ENCODE measurements at places on chromosomes 11 and 22.

GRCh38 chr22:19730198-19730597, 6.9 kb downstream of the GP1BB start:
- no peak for DNase-seq

GRCh38 chr22:23547818-23548500, 32.1 kb downstream of the IGLL1 start:
- DNase-seq: no peak

DNA sequence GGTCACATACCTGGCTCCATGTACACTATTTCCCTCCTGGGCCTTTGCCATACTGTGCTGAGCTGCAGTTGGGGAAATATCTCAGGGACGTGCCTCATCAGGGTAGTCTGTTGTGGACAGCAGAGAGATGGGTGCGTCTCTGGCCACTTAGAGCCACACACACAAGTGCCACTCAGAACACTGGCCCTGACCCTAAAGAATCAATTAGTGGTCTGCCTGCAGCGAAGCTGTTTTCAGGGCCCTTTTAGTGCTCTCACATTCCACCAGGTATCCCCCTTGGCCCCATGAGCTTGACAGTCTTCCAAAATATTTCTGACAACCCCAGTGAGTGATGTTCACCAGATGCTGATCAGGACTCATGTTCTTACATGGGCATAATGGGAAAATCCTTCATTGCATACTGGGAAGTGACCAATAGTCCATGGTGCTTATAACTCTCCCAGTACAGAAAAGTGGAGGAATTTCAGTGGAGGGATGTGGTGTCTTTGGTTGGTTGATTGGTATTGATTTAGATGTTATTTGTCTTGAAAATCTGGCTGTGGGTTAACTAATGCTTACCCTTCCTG, 66.1 kb downstream of the ME3 start:
- DNase-seq: no peak

DNA sequence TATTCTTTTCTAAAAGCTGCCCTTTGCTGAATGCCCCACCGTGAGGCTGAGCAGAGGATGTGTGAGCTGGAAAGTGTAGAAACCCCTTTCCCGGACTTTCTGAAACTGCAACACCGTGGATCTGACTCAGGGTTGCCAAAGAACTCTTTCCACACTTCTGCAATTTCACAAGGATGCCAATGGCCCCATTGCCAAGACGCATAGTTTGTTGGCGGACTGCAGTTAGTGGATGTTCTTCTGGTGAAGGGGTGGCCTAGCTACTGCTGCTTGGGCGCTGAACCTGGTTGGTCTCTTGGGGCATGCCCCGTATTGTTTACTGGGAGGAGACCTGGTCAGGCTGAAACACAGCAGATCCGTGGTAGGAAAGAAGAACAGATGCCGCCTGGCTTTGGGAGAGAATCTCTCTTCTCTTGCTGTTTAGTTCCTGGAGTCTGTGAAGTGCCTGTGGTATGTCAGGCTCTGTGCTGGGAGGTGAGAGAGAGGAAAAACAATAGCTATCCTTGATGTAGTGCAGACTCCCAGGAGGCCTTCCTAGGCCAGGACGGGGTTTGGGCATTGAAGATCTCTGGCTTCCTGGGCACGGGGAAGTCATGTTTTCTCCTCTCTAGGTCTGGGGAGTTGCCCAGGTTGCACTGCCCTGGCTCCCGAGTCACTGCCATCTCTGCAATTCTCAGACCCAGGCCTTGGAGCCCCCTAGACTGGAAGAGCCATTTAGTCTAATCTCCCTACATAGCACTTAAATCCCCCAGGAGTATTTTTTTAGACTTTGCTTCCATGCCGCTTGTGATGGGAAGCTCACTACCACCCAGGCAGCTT, 26.9 kb downstream of the CD82 start:
- DNase-seq: no peak

- no peak for DNase-seq
Measured at GRCh38 chr11:23284631-23285030, 424.4 kb upstream of the CCDC179 start.

- DNase-seq: no peak
Measured at GRCh38 chr11:69178819-69179482, 23.2 kb downstream of the SMIM38 start.

- no peak for DNase-seq
Measured at GRCh38 chr22:37818409-37819104, 4.6 kb upstream of the GALR3 start.

DNA sequence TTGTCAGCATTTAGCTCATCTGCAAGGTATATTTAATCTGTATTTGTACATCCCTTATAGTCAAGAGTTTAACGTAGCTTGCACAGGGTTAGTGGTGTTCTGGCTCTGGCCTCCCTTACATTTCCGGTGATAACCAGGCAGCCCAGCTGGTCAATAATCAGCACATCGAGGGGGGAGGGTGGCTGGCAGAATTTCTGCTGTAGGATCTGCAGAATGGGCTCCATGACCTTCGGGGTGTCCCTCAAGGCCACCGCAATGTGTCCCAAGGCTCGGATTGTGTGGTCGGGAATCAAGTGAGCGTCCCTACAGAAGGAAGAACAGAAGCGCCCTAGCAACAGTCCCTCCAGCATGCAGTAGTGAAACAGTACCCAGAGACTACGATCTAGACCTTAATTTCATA, 25.1 kb downstream of the SERPIND1 start:
- no peak for DNase-seq

DNA sequence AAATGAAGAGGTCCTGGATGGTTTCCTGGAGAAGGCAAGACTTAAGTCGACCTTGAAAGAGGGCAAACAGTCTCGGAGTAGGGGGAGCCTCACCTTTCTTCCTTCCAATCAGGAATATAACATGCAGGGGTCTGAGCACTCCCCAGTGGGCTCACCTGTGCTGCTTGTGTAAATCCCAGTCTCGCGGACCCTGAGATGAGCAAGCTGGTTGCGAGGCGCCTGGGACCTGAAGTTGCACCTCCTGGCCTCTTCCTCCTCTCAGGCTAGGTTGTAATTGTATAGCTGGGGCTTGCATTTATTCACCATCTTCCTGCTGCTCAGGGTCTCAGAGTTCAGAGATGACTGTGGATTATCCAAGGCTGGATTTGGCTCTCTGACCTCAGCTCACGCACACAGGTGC, 7.5 kb upstream of the WBP2NL start:
- no peak for DNase-seq

GRCh38 chr22:49373289-49373666, 454.4 kb downstream of the BRD1 start:
- no peak for DNase-seq

DNA sequence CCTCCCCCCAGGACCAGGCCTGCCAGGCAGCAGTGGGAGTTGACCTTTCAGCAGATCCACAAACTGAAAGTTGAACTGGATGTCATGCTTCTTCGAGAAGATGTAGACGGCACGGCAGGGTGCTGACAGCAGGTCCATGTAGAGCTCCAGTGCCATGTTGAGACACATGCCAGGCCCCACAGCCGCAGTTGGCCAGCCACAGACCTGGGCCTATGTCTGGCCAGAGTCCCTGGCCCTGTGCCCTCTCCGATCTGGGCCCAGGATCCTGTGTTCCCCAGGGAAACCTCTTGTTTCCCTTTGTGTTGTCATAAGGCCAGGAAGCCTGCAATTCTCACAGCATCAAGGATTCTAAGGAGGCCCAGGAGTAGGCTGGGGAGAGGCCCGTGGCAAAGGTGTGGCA, at the start of gene GSTT4:
Gene GSTT4 (minus strand): TSS at position 253 of the 400 bp plus-strand sequence. CDS start 97 bp downstream, at position 156.
- DNase-seq: no peak

- no peak for DNase-seq
Measured at GRCh38 chr22:21984793-21985192, 2.2 kb upstream of the TOP3B start.

DNA sequence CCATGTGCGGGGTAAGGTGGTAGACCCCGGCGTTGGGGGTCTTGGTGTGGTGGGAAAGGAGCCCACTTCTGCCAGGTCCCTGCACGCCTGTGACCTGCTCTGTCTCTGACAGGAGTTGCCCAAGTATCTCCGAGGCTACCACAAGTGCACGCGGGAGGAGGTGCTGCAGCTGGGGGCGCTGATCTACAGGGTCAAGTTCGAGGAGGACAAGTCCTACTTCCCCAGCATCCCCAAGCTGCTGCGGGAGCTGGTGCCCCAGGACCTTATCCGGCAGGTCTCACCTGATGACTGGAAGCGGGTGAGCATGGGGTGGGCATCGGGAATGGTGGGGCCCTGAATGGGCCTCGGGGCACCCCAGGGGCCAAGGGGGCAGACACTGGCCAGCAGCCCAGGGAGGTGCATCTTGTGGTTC, 83.0 kb downstream of the MYO7A start:
- DNase-seq: no peak

DNA sequence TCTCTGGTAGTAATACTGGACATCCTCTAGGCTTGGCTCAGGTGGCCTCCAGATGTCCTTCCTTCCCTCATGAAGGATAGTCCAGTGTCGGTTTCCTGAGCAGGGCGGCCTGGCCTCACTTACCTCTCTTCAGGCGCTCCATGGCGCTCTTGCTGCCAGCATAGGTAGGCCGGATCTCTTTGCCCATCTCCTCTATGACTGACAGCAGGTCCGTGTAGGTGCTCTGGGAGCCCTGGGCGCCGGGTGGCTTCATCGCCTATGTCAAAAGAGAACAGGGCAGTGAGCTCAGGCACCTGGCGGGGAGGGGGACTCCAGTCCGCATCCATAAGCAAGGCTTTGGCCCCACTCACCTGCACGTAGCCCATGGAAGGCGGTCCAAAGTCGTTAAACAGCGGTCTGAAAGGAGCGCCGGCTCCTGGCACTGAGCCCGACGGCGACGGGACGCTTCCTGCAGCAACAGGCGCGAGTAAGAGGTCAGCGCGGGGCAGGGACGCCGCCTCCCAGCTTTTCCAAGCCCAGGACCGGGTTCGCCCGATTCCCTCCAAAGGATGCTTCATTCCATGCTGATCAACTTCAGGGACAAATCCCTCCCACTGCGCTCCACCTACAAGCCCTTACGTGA, 609 bp downstream of the CDK2AP2 start:
- no peak for DNase-seq

DNA sequence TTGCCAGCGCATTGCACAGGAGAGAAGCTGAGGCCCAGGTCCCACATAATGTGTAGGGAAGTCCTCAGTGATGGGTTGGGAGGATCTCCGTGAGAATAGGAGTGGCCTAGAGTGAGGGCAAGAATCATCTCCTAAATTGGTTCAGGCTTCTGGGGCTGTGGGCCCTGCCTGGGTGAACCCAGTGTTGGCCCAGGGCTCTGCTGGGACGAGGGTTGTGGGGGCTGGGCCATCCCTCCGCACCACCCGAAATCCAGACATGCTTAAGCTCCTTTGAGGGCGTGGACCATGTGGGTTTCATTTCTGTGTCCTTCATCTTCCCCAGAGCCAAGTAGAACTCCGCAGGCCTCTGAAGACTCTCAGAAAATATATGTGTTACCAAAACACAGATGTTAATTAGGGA, 3.7 kb downstream of the MICALL1 start:
- no peak for DNase-seq

DNA sequence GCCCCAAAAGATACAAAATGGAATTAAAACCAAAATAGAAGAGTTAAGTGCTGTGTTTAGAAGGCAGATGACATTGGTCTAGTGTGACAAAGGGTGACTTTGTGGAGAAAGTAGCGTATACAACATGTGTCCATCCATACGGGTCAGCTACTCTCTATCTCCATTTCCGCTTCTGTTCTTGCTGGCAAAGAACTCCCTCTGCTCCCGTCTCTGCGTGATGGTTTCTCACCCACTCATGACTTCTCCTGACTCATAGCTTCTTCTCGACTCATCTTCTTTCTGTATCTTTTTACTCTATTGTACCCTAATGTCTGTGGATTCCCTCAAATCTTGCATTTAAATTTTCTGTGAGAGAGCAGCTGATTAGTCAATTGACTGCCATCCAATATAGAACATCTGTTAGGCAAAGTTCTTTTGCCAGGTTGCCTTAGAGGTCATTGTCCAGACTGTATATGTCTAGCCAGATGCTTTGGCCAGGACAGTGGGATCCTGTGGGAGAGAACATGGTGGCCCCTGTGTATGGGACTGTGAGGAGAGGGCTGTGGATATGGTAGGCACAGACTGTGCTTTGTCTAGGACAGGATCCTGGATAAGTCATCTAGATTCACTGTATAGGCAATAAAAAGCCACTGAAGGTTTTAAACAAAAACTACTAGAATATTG, 28.4 kb downstream of the MMP13 start:
- DNase-seq: no peak

- DNase-seq: no peak
Measured at GRCh38 chr11:112477581-112478317, 217.1 kb upstream of the PLET1 start.

DNA sequence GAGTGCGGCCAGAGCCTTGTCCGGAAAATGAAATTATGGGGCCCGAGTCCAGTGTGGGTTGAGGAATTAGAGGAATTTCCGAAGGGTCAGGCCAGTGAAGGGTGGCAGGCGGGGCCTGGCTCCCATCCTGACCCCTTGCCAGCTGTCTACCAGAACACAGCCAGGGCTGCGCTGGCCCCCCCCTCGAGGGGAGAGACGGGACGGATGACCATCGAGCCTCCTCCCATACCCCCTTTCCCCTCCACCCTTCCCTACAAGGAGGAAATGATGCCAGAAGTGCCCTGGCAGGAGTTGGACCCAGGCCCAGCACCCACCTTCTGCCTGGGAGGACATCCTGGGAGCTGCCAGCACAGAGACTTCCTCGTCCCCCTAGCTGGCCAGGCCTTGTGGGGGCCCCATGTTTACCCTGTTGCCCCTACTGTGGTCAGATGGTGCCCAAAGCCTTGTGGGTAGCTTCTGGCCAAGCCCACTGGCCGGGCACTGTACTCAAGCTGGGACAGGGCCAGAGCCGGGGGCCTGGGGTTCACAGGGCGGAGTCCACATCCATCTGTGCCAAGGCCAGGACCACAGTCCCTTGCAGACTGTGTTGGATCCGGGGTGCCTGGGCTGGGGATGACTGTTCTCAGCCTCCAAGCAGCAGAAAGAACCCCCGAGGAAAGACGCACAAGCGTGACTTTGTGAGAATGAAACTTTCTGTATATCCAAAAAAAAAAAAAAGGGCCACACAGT, 20.8 kb downstream of the ARVCF start:
- no peak for DNase-seq

DNA sequence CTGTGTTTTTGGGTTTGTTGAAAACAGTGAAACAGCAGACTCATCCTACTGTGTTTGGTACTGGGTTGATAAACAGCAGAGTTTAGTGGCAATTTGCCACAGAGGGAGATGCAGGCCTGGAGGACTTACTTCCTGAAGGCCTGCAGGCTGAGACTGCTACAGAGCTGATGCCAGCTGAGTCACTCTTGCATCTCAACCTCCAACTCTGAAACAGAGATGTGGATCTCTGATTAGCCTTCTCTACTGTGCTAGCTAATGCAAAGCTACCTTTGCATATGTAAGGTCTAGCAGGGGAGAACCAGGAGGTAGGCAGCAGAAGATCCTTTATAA, 14.3 kb downstream of the ATP5MG start:
- DNase-seq: no peak

GRCh38 chr11:44365616-44366015, 55.7 kb upstream of the ALX4 start:
- DNase-seq: no peak

GRCh38 chr22:20569059-20570058, 61.9 kb downstream of the MED15 start:
- no peak for DNase-seq

DNA sequence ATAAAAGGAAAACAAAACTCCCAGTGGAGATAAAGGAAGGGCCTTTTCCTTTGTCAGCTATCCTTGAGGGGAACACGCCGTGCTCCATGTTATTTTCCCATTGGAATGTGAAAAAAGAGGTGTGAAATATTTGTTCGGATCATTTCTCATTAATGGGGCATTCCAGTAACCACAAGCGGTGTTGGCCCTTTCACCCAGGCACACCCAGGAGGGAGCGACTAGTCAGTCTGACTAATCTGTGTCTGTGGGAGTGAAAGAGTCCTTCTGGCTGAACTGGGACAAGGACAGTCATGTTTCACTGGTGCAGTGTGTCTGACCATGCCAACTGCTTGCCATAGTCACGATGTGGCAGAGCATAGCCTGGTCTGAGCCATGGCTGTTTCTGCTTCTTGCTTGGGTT, 13.0 kb upstream of the MYEOV start:
- no peak for DNase-seq

All from stimulated activated CD4-positive, alpha-beta T cell treated with anti-CD3 and anti-CD28 coated beads, Interleukin-12 subunit alpha, Interleukin-12 subunit beta, amount 100 ng/mL, for 24 hours (primary cell).